ENCODE measurements at places on chromosomes 2 and 18.

DNA sequence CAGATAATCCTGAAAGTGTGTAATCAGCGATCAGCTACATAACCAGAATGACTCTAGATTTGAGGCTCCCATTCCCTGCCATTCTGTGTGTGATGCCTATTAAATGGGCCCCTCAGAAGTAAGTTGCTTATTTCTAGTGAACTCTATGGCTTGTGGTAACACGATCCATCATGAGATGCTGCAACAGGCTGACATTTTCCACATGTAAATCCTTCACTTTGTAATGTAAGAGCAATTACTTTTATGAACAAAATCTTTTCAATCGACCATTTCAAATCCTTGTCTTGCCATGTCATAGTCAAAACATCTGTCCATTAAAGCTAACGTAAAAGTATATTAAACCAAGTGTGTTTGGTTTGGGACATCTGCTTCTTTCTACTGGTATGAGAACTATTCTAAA is 175.9 kb upstream of the ETAA1 start:
- DNase-seq, result no peak

GRCh38 chr2:230968921-230969658 is 26.8 kb upstream of the SPATA3 start:
- no peak for DNase-seq

DNA sequence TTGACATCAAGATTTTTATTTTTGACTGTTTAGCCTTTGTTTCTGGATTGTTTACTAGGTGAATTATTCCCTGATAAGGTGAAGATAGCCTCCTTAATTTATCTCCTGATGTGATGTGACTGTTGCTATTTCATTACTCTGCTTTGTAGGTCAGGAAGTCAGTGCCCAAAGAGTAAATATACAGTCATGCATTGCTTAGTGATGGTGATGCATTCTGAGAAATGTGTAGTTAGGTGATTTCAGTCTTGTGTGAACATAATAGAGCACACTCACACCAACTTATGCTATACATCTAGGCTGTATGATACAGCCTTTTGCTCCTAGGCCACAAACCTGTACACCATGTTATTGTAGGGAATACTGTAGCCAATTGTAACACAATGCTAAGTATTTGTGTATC is 102.4 kb upstream of the THUMPD2 start:
- DNase-seq, result no peak

DNA sequence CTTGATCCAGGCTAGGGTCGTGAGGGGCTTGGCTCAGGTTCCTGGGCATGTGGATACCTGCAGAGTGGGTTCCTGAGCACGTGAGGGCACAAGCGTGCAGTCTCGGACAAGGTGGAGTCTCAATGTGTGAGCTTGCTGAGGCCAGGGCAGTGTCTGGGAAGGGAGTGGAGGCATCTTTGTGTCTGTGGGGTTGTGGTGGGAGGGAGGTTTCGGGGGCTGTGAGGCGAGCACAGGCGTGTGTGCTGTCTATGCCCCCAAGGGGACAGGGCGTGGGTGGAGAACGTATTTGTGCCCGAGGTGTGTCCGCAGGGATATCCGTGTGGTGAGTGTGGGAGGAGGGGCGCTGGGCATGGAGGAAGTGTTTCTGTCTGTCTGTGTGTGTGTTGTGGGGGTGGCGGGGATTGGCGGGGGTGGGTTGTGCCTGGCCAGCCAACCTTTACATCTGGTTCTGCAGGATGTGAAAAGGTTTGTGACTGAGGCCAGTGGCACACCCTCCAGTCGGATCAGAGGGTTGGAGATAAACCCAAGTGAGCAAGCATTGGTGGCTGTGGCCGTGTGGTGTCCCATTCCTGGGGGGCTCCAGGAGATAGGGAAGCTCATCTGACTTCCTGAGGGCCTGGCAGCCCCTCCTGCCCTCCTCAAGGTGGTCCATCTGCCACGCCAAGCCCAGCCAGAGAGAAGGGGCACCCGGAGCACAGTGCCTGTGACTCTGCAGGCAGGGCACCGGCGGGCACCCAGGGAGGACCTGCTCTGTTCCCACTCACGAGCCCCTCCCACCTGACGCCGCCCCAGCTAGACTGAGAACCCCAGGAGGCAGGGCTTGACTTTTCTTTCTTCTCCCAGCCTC is 57.1 kb downstream of the ZFP36L2 start:
- DNase-seq, result no peak

DNA sequence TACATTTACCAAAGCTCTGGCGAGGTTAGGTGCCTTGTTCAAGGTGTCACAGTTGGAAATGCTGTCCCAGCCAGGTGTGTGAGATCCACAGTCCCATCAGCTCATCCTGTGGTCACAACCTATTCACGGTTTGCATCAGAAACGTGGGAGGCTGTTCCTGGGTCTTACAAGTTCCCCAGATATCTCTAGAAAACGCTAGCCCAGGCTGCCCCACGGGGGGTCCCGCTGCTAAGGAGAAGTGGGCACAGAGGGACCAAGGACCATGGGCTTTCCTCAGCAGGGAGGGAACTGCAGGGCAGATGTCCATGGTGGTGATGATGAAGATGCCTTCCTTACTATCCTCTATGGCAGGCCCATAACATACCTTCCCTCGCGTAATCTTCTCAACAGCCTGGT is 649 bp downstream of the FECH start:
- no peak for DNase-seq

GRCh38 chr18:60698901-60699300 is 326.3 kb upstream of the MC4R start:
- DNase-seq, result no peak

GRCh38 chr2:231110551-231110950 is 14.3 kb downstream of the HTR2B start:
- no peak for DNase-seq

DNA sequence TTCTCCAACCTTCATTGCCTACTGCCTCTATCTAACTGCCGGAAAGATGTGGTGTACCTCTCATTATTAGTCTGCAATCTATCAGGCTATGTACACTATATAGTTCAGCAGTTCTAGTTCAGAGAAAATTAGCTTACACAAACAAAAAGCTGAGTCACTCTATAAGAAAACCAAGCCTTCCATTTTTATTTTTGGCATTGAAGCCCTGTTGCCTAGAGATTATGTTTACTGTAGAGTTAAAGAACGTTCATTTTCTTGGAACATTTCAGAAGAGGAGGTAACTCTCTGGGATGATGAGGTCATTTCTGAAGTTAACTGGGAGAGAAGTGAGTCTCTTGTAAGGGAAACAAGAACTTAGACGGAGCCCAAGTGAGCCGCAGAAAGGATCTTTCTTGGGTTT is 133.5 kb downstream of the FAM124B start:
- no peak for DNase-seq

DNA sequence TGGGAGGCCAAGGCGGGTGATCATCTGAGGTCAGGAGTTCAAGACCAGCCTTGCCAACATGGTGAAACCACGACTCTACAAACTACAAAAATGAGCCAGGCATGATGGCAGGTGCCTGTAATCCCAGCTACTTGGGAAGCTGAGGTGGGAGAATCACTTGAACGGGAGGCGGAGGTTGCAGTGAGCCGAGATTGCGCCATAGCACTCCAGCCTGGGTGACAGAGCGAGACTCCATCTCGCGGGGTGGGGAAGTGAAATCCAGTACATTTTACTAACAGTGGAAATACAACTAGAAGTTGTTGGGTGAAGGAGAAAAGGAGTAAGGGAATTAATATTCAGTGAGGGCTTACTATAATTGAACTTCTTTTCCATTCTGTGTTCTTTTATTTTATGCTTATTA is 13.2 kb upstream of the ENOSF1 start:
- DNase-seq, result no peak

GRCh38 chr18:8707556-8708300 is 2.4 kb downstream of the MTCL1 start:
- DNase-seq, result no peak

DNA sequence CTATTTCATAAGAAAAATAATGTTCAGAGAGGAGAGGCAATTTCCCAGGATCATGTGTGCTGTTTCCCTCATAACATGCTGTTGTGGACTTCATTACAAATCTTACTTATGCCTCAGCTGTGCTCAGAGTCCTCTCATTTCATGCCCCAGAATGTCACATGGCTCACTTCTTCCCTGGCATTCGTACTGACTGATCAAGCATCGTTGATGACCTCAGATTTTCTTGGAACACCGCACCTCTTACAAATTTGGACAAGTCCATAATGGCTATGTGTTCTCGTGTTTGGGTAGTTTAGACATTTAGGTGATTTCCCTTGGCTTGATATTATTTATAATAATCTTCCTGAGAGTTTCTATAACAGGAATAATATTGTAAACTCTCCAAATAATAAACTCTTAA is 32.9 kb downstream of the SERPINB7 start:
- no peak for DNase-seq

DNA sequence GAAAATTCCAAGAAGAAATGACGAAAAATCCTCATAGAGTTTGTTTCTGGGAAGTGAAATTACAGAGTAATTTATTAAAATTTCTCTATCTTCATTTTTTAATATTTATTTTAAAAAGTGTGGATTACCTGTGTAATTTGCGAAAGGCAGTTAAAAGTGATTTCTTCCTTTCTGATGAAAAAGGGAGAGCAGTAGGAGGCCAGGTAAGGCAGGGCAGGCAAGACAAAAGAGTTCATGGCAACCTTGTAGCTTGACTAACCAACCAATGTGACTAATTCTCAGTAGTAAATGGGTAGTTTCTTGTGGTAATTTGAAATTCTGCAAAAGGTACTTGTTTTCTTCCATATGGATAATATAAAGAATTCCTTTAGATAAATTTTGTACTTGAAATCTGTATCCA is 34.9 kb upstream of the COL5A2 start:
- DNase-seq, result no peak

DNA sequence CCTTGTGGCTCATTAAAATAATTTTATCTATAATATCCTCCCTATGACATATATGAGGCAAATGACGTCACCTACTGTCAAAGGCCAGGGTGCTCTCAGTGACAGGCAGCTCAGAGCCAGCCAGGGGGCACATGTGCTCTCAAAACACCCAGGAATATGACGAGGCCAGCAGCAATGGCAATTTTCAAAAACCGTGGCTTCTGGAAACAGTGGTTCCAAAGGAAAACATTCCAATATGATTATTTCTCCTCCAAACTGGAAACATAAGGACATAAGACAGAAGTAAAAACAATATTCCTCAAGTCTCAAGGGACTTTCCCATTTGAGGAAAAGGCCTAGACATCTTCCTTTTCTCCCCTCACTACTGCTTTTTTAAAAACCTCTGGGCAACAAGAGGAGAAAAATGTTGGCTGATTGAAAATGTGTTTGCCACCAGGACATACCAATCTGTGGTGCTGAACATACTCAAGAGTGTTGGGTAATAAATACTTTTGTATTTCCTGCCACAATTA is 40.8 kb downstream of the RNF152 start:
- DNase-seq, result no peak

DNA sequence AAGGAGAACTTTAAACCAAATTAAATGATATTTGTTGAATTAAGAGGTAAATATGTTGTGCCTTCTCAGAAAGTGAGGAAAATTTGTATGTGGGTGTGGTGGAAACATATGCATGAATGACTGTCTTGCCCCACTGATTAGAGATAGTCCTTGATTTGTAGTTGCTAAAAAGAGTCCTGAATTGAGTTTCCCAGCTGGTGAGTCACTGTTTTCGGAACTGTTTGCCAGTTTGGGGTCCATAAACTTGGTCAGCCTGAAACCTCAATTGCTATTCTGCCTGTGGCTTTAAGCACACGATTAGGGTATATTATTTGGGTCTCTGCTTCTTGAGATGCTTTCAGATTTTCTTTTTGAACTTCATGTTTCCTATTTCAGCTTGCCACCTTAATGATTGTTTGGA is 53.3 kb downstream of the PIKFYVE start:
- DNase-seq, result no peak

DNA sequence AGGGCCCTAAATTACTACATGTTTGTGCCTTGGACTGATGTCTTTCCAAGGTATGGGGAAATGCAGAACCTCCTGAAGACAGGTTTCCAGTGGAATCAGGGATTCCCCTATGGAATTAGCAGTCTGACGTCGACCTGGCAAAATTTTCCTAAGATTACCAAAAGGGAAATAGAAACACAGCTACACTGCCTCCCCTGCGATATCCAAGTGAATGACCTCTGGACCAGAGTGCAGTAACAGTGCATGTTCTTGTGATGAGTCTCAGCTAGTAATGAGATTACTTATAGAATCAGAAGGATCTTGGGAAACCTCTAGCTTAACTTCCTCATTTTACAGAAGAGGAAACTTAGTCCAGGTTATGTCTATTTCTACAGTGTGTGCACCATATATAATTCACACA is 21.3 kb upstream of the CHST9 start:
- DNase-seq, result no peak

GRCh38 chr2:121565389-121566250 is 34.9 kb downstream of the RNU4ATAC start:
- DNase-seq, result no peak

DNA sequence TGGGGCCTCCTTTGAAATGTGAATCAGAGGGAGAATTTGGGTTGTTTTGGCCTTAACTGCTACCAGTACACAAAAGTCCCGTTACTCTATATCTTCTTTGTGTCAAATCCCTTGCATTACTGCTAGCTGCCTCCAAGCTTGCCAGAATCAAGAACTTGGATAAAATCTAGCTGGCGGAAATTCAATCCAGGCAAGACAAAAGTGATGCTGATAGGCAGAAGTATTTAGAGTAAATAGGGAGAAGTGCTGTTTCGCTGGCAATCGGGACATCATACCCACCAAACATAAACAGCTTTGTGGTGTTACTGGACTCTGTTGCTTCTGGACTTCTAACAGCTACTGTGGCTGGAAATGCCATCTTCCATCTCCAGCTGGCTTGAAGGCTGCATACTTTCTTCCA is 2.5 kb downstream of the IFIH1 start:
- DNase-seq, result no peak

GRCh38 chr2:37652199-37652640 is 19.2 kb downstream of the CDC42EP3 start:
- no peak for DNase-seq

DNA sequence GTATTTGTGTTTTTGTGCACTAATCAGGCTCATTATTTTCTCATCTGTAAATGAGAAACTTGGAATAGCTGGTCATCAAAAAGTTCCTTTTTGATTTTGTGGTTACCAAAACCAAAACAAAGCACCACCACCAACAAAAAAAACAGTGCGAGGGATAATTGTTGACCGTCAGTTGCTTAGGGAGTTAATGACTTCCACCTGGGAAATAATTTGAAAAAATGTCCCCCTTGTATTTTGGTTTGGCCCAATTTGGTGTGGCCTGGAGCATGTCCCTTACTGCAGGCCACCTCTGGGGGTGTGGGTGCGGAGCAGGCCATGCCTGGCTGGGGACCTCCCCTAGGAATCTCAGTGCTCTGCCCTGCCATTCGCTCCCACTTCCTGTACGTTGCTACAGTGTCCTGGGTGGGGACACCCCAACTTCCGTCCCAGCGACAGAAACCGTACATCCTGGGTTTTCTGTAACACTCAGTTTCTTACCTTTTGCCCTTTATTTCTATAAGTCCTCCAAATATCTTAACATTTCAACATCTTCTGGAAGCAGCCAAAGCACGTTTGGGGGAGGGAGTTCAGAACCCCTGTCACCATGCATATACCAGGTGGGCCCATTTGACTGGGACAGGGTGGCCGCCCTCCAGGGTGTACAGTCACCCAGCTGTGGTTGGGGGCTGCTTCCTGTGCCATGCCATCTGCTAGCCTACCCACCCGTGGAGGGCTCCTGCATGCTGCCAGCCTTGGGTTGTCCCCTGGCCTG is 31.3 kb downstream of the NCK2 start:
- no peak for DNase-seq

GRCh38 chr18:47654988-47655387 is 275.5 kb downstream of the SMAD2 start:
- DNase-seq, result no peak
